IMR-90 (cell line): ENCODE measurements at places on chromosomes 3 and 15. TPM values are rescaled to one million over a fixed set of nuclear protein-coding genes. Genes with fewer than 3 reads are reported as not detected.

The NANOGP8 gene
- total RNA-seq = not detected in 2 replicates

The MAN2A2 gene
- 3.4 and 6.1 TPM in 2 replicates for total RNA-seq

The C3orf22 gene
- not detected in 2 replicates for total RNA-seq

The RBP2 gene
- total RNA-seq = not detected in 2 replicates

The SOX14 gene
- total RNA-seq = not detected in 2 replicates

The ARID3B gene
- total RNA-seq = 2.5 TPM in 2 replicates

The FGD5 gene
- total RNA-seq = not detected in 2 replicates

The CAV3 gene
- total RNA-seq = 0.28 and 0.36 TPM in 2 replicates

The CNTN3 gene
- total RNA-seq = 3.3 and 3.6 TPM in 2 replicates

The LSAMP gene
- 7.9 and 8.1 TPM in 2 replicates for total RNA-seq

The ZBED2 gene
- 0.72 and 1.1 TPM in 2 replicates for total RNA-seq

The GRAMD2A gene
- under 0.01 and 0.18 TPM in 2 replicates for total RNA-seq

The SGO1 gene
- 5.2 and 8.1 TPM in 2 replicates for total RNA-seq

The TRH gene
- not detected in 2 replicates for total RNA-seq

The BCL2A1 gene
- 2.5 and 4.5 TPM in 2 replicates for total RNA-seq

The GOLIM4 gene
- 71.2 and 90.0 TPM in 2 replicates for total RNA-seq

The ALDH1L1 gene
- total RNA-seq = not detected in 2 replicates

The ALG1L2 gene
- not detected in 2 replicates for total RNA-seq

The WDR76 gene
- total RNA-seq = 25.8 and 28.9 TPM in 2 replicates

The NDN gene
- total RNA-seq = 40.1 and 50.3 TPM in 2 replicates

The TRPM1 gene
- 0.28 TPM in 1 of 2 replicates, not detected in the other for total RNA-seq

The KNL1 gene
- 25.1 and 32.5 TPM in 2 replicates for total RNA-seq

The MYO5A gene
- total RNA-seq = 65.3 and 69.2 TPM in 2 replicates

The NGLY1 gene
- total RNA-seq = 14.9 and 24.2 TPM in 2 replicates

The ATP2B2 gene
- under 0.01 TPM in 1 of 2 replicates, not detected in the other for total RNA-seq

The PLA2G4E gene
- not detected in 2 replicates for total RNA-seq

The WHAMM gene
- total RNA-seq = 1.4 and 1.9 TPM in 2 replicates

The NR2E3 gene
- total RNA-seq = under 0.01 and 0.56 TPM in 2 replicates

The CASR gene
- not detected in 2 replicates for total RNA-seq

The DOCK3 gene
- under 0.01 TPM in 2 replicates for total RNA-seq

The CEP97 gene
- 21.9 TPM in 2 replicates for total RNA-seq

The COX17 gene
- 2.0 and 8.6 TPM in 2 replicates for total RNA-seq

The SV2B gene
- total RNA-seq = not detected in 2 replicates

The HEG1 gene
- 23.9 and 25.6 TPM in 2 replicates for total RNA-seq

The GOLGA8J gene
- total RNA-seq = under 0.01 TPM in 1 of 2 replicates, not detected in the other

The CYP1A2 gene
- total RNA-seq = not detected in 2 replicates

The GPR156 gene
- 0.18 and 0.28 TPM in 2 replicates for total RNA-seq

The CFAP44 gene
- total RNA-seq = 0.90 and 1.9 TPM in 2 replicates

The COL8A1 gene
- total RNA-seq = 109 and 119 TPM in 2 replicates

The GADL1 gene
- total RNA-seq = not detected in 2 replicates

The TNNC1 gene
- total RNA-seq = 1.1 and 1.3 TPM in 2 replicates

The NOX5 gene
- total RNA-seq = under 0.01 TPM in 1 of 2 replicates, not detected in the other
